ENCODE measurements at places on chromosomes 4 and X.

GRCh38 chr4:123386609-123387008 lies 10.0 kb upstream of the SPRY1 start:
- DNase-seq: peak; percentile 14

- no peak for DNase-seq
These were observed 157.7 kb upstream of the ETNPPL start for GRCh38 chr4:108920395-108921087.

DNA sequence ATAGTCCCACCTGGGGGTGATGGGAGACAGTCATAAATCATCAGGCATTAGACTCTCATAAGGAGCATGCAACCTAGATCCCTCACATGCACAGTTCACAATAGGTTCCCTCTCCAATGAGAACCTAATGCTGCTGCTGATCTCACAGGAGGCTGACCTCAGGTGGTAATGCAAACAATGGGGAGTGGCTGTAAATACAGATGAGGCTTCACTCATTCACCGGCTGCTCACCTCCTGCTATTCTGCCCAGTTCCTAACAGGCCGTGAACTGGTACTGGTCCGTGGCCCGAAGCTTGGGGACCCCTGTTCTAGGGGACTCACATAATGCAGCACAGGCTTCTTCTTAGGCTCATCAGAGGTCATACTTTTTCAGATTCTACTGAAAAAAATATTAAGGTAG lies 625.9 kb upstream of the AGA start:
- no peak for DNase-seq

DNA sequence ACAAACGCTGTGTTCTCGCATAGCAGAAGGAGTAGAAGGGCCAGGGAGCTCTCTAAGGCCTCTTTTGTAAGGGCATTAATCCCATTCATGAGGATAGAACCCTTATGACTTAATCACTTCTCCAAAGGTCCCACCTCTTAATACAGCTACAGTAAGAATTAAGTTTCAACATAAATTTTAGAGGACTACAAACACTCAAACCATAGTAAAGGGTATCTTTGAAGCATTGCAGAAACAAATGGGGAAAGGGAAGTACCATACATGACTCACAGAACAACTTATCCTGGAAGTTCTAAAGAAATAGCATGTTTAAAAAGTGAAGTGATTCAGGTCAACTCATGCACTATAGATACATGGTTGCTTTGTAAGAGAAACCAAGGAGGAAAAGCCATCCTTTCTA lies 680.8 kb downstream of the RPA4 start:
- no peak for DNase-seq

- DNase-seq: no peak
These were observed 364.8 kb downstream of the PDGFC start for GRCh38 chr4:156606554-156607477.

GRCh38 chrX:123186801-123187200 lies 2.7 kb downstream of the GRIA3 start:
- no peak for DNase-seq
